ENCODE measurements at places on chromosomes 11 and 22.
A peak's percentile ranks its signal among the peaks of the same experiment; 100 is the strongest.

- no peak for DNase-seq
These were observed 2.1 kb downstream of the GAL3ST3 start for GRCh38 chr11:66046901-66047300.

- DNase-seq: no peak
These were observed 5.8 kb downstream of the JOSD1 start for GRCh38 chr22:38694940-38695339.

DNA sequence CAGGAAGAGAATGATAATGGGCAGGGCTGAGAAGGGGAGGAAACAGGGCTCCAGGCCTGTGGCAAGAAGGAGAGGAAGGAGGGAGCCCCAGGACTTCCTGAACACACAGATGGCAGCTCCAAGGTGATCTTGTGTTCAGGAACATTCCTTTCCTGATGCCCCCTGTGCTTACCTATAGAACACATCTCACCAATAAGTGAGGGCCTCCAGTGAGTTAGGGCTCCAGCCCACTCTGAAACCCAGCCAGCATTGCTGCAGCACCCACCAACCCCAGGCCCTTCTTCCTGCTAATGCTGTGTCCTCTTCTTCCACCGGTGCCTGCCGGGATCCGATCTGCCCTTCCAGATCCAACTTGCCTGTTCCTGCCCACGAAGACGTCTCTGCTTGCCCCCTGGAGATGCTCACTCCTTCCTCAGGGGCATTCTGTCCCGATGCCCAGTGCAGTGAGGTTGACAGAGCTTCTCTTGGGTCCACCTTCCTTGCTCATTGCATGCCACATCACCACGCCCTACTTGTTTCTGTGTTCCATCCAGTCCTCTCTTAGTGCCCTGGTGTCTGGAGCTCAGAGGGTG lies 17.4 kb downstream of the ANKK1 start:
- no peak for DNase-seq

- no peak for DNase-seq
These were observed 379.1 kb downstream of the MN1 start for GRCh38 chr22:27422442-27422841.

- no peak for DNase-seq
These were observed 12.8 kb downstream of the AQP11 start for GRCh38 chr11:77602381-77603088.

GRCh38 chr11:70243912-70244652 lies 26.4 kb upstream of the PPFIA1 start:
- DNase-seq: no peak

DNA sequence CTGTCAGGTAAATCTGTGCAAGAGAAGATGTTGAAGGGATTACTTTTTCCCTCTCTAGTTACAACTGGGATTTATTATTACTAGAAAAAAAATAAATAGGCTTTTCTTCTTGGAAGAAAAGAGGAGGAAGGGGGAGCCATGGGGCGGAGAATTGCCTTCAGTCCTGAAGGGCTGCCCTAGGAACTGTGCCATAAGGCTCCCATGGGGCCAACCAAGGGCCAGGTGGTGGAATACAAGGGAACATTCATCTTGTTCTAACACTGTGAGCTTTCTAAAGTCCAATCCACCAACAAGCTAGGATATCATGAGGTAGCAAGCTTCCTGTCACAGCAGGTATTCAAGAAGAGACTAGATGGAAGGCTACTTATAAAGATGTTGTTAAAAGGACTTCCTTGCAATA lies 24.8 kb upstream of the NRIP3 start:
- peak; percentile 75 for DNase-seq

- no peak for DNase-seq
These were observed 22.0 kb downstream of the RSPH14 start for GRCh38 chr22:23119494-23120414.

DNA sequence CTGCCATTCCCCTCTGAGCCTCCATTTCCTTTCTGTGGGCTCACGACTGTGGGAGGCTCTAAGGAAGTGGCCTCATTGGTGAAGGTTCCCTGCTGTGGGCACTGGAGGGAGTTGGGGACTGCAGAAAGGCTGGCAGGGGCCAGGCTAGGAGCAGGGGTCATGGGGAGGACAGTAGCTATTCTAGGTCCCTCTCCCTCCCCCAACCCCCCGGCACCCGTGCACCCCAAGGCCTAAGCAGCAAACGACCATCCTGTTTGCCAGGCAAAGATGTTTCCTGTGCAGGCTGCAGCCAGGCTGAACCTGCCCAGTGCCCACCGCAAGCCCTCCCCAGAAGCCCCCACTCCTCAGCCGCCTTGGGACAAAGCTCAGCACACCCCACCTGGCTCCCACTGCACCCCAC lies 189.4 kb downstream of the MN1 start:
- DNase-seq: no peak

- DNase-seq: no peak
These were observed 56.7 kb downstream of the APIP start for GRCh38 chr11:34859496-34859895.

- DNase-seq: no peak
These were observed 92.2 kb downstream of the SPATA19 start for GRCh38 chr11:133753150-133753549.

GRCh38 chr11:92533657-92534335 lies 309.2 kb downstream of the FAT3 start:
- no peak for DNase-seq

DNA sequence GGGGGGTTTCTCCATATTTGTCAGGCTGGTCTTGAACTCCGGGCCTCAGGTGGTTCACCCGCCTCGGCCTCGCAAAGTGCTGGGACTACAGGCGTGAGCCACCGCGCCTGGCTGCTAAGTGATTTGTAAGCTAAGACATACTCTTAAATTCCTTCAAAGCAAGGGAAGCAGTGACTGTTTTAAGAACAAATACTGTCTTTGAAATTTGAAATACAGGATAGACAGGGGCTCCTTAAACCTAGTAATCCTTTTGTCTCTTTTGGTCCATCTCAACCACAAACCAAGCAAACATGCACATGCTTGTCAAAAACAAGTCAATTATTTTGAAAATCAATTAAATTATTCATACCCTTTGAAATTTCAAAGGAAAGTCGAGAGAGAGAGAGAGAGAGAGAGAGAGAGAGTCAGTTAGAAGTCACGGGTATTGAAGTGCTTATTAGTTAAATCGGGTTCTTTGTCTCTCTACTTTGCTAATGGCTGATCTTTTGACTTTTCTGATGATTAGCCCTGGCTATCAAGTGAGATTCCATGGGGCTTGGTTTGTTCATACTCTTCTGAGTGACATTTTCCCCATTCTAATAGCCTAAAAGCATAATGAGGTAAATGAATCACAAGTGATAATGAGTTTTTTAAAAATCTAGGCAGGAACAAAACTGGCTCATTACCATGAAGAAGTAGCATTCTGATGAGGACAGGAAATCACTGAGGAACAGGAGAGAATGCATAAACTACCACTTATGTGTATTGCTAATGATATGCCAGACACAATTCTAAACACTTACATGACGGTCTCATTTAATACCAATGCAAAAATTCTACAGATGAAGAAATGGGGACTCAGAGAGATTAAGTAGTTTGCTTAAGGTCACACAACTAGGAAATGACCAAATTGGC lies 48.0 kb downstream of the MCHR1 start:
- DNase-seq: no peak

- DNase-seq: no peak
These were observed 378.5 kb downstream of the SHANK2 start for GRCh38 chr11:70873736-70874412.

- DNase-seq: peak; percentile 81
These were observed 97.3 kb upstream of the AKIP1 start for GRCh38 chr11:8813658-8814057.

DNA sequence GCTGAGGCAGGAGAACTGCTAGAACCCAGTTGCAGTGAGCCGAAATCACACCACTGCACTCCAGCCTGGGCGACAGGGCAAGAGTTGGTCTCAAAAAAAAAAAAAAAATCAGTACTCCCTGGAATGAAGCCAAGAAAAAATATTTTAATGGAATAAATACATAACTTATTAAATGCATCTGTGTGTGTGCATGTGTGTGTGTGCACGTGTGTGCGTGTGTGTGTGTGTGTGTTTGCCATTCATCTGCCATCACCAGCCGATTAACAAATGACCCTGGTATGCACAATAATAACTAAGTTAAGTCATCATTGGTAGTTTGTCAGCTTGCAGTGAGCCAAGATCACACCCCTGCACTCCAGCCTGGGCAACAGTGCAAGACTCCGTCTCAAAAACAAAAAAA lies 35.0 kb upstream of the SCGB1A1 start:
- DNase-seq: peak; percentile 22

- no peak for DNase-seq
These were observed 5.2 kb upstream of the IL17RA start for GRCh38 chr22:17079572-17079971.

DNA sequence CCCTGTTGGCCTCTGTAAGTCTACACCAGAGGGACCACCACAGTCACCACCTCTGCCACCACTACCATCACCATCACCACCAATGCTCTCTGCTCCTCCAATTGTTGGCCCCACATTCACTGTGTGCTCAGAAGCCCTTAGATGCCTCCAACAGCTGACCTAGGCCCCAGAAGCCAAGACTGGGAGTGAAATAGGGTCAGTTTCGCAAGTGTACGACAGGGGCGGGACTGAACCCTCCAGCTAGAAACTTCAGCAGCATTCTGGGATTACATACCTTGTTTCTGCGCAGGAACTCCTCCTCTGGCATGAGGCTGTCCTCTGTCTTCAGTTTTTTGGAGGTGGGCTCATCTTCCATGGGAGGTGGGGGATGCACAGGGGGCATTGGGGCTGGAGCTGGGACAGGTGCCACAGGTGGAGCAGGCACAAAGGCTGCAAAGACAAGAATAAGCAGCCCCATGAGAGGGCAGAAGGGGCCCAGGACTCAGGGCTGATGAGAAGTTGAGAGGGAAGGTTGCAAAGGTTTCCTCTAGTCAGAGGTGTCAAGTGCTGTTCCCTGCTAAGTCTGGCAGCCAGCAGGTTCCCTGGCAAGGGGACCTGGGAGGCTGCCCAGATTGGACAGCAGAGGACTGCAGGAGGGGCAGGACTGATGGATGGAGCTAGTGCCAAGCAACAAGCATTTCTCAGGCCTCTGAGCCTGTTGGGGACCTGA lies 10.2 kb upstream of the TBC1D10A start:
- DNase-seq: no peak

DNA sequence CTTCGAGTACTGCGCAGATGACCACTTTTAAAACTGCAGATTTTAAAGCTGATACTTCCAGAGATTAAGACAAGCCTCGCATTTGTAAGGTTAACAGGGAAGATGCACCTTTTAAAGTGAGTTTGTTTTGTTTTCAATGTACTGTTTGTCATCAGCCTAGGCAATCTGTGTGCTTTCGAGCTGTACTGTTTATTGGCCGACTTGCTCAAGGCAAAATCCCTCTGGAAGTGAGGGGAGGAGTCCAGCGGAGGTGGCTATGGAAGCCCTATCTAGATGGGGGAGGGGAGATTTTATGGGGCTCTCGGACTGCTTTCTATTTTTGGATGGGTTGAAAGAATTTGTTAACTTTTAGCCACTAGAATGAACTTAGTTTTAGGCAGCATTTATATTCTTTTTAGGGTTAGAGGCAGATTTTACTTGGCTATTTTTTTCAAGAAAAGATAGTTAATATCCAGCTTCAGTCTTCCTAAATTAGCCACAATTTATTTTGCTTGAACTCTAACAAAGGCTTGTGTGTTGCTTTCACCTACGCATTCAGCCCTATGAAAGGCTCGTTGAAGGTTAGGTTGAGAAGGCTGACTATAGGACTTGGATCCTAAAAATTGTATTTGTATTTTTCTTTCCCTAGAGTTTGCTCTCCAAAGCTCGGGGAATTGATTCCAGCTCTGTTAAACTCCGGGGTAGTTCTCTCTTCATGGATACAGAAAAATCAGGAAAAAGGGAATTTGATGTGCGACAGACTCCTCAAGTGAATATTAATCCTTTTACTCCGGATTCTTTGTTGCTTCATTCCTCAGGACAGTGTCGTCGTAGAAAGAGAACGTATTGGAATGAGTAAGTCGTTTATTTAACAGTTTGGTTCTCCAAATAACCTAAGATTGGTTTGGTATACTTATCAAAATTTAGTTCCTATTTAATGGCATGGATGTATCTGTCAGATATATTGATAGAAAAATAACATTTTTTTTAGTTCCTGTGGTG lies 2.1 kb downstream of the WEE1 start:
- peak; percentile 65 for DNase-seq

- no peak for DNase-seq
These were observed 158.5 kb upstream of the SORL1-AS1 start for GRCh38 chr11:121611242-121611641.

DNA sequence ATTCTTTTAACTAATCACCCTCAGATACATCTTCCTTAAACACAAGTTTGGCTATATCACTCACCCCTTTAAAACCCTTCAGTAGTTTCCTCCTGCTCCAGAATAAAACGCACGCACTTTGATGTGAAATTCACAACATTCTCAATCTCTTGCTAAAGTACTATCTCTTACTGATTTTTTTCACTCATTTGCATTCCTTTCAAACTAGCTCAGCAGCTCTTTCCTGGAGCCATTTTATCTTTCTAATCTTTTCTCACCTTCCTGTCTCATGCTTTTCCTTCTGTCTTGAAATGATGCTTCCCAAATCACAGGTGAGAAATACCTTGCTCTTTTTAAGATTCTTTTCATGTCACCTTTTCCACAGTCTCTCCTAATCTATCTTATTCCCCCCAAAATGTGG lies 1074.4 kb downstream of the DLG2 start:
- no peak for DNase-seq

GRCh38 chr11:128465946-128466705 lies 121.2 kb downstream of the ETS1 start:
- DNase-seq: no peak

DNA sequence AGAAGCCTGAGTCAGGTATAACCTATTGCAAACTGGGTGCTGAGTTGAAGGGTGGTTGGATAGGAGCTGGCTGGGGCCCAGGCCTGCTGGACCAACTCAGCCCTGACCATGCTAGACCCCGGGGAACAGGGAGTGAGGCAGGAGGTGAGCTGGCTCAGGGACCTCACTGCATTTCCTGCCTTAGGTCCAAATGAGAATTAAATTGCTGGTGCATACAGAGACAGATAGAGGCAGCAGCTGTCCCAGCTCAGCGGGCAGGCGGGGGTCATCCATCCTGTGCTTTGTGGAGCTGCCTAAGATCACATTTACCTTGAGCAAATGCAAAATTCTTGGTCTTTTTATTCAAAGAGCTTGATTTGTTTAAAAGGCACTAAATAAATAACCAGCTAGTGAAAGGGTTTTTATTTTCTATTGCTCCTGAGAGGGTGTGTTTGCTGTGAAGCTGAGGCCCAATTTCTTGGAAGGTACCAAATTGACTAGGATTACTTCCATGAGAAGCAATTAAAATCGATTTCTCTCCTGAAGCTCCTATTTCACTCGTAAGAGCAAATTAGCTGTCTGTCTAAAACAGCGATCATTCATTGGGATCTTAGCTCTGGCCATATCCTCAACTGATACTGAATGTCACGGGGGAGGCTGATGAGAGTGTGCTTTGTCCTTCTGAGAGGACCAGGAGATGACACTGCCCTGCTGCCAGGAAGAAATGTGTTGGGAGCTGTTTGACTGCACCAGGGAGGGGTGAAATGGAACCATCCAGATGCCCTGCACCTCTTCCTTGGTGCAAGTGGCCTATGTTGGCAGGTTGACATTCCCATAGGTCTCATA lies 24.9 kb downstream of the USH1C start:
- DNase-seq: no peak

Data from sciatic nerve (tissue), 2 donors.